ENCODE measurements at places on chromosomes 3 and 15.
A peak's percentile ranks its signal among the peaks of the same experiment; 100 is the strongest.

DNA sequence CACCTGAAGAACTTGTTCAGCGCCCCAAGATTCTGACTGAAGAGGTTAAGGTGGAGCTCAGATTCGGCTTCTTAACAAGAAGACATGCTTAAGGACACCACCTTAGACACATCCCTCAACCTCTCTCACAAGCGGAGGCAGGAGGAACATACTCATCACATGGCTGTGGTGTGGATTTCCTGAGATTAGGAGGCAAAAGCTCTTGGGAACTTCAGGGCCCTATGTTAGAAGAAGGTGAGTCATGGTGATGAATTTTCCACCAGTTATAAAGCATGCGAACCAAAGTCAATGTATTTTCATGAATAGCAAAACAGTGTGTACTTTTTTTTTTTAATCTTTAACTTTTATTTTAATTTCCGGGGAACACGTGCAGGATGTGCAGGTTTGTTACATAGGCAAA is 212.2 kb upstream of the SUCLG2 start:
- DNase-seq: no peak

- DNase-seq: no peak
Measured at GRCh38 chr3:55091381-55092225, 163.7 kb upstream of the LRTM1 start.

DNA sequence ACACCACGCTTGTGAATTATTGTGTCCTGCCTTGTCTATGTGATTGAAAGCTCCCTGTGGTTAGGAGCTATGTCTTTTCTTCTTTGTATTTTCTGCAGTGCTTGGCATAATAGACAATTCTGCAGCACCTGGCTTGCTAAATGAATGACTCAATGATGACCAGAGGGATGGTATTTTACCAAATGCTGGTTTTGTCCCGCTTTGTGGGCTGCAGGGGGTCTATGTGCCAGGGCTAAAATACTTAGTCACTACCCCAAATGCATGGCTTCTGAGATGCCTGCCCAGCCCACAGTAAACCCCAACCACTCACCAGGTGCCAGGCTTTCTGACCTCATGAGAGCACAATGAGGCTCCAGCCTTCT is 50.9 kb downstream of the BOC start:
- no peak for DNase-seq

- no peak for DNase-seq
Measured at GRCh38 chr15:59244337-59244736, 37.7 kb downstream of the LDHAL6B start.

- DNase-seq: peak; percentile 81
Measured at GRCh38 chr15:76150971-76151598, 91.3 kb downstream of the TMEM266 start.

DNA sequence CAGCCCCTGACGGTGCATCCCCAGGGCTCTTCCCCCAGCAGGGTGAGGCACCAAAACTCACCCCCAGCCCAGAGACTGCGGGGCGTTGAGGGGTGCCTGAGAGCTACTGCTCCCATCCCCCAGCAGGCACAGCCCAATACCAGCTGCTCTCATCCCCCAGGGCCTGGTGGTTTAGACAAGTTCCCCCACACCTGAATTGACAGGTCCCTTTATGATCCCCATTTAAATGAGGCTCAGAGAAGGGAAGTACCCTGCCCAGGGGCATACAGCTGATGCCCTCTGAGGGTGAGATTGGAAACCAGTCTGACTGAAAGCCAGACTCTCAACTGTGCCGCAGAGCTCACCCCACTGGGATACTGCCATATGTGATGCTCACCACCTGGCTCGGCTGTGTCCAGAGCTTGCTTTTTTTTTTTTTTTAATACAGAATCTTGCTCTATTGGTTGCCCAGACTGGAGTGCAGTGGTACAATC is 20.1 kb downstream of the DUSP7 start:
- DNase-seq: no peak

DNA sequence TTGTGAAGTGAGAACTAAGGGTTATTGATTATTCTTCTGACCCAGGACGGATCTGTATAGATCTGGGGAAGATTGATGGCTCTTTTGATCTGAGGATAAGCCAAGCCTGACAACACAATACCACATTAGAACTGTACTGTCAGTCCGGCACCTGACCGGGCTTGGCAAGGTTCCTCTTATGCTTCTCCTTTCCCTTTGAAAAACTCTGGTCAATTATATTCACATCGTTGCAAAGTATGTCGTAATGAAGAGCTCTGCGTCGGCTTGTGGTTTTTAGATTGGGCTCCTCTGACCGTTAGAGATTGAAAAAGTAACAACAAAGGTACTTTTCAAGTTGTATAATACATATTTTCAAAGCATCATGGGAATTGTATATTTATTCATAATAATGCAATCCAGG is 389.8 kb downstream of the NR2F2 start:
- no peak for DNase-seq

GRCh38 chr3:40396406-40396805 is 9.4 kb downstream of the ENTPD3 start:
- no peak for DNase-seq

DNA sequence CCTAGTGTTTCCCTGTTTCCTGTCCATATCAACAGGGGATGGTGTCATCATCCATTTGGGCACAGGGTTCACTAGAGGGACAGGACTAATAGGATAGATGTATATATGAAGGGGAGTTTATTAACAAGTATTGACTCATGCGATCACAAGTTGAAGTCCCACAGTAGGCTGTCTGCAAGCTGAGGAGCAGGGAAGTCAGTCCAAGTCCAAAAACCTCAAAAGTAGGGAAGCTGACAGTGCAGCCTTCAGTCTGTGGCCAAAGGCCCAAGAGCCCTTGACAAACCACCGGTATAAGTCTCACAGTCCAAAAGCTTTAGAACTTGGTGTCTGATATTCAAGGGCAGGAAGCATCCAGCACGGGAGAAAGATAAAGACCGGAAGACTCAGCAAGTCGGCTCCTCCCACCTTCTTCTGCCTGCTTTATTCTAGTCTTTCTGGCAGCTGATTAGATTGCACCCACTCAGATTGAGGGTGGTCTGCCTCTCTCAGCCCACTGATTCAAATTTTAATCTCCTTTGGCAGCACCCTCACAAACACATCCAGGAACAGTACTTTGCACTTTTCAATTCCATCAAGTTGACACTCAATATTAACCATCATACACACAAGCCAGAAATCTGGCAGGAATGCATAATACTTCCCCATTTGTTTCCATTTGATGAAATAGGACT is 43.4 kb downstream of the CD200 start:
- no peak for DNase-seq

DNA sequence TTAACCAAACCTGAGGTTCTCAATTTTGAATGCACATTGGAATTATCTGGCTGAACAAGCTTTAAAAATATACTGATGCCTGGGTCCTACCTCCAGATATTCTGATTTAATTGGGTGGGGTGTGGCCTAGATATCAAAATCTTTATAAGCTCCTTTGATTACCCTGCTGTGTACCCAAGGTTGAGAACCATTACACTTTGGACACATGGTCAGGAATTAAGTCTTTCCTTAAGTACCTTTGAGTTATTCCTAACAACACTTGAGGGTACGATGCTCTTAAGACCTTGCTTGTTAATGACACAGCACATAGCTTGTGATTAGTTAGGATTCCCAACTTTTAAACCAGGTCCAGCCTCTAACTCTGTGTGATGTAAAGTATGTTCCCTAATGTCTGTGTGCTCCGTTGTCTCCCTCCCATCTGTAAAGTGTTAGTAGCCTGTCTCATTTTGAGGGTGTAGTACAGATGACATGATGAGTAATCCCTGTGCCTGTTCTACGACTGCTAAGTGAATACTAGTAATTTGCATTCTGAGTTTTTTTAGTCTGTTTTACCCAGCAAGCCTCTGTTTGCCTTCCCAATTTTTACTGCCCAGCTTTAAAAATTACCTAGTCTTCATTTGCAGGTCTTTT is 154.9 kb downstream of the KLHL25 start:
- no peak for DNase-seq

- no peak for DNase-seq
Measured at GRCh38 chr3:177905173-177906125, 630.8 kb upstream of the KCNMB2 start.

GRCh38 chr3:175857666-175858270 is 998.6 kb downstream of the NAALADL2 start:
- DNase-seq: no peak

- DNase-seq: no peak
Measured at GRCh38 chr15:23532024-23532423, 33.5 kb upstream of the MKRN3 start.

DNA sequence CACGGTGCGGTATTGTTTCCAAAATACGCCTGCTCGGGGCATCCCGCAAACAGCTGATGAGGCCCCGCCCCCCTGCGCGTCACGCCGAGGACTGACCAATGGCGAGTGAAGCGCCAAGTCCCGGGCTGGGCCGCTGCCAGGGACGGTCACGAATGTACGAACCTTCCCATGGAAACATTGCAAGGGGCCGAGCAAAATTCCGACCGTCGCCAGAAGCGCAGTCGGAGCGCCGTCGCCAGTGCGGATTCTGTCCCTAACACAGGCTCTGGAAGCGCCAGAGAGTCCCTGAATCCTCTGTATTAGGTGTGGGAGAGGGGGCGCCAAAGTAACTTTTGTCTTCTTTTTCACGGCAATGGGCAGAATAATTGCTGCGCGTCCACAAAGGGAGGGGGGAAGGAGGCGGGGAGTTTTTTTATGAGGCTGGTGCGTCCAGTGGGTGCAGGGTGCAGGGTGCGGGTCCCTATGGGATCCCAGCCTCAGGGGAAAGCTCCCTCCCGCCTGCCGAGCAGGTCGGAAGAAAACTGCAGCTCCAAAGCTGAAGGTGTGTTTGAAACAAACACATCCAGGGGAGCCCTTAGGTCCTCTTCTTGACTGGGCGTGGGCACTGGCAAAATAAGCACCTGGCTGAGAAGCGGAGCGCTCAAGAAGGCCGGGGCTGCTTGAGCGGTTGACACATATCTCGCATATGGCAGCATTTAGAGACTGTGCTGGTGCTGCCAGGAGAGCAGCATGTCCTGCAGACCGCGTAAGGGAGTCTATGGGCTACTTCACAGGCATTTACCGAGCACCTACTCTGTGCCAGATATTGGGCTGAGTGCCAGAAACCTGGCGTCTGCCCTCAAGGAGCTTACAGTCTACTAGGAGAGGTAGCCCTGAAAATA is at the start of gene BMF:
TSS of gene BMF (minus strand) at position 25 of the 881 bp plus-strand sequence. CDS start 2,793 bp downstream, outside the sequence.
- peak; percentile 99 for DNase-seq

GRCh38 chr3:117610156-117610555 is 900.6 kb downstream of the TUSC7 start:
- DNase-seq: no peak

DNA sequence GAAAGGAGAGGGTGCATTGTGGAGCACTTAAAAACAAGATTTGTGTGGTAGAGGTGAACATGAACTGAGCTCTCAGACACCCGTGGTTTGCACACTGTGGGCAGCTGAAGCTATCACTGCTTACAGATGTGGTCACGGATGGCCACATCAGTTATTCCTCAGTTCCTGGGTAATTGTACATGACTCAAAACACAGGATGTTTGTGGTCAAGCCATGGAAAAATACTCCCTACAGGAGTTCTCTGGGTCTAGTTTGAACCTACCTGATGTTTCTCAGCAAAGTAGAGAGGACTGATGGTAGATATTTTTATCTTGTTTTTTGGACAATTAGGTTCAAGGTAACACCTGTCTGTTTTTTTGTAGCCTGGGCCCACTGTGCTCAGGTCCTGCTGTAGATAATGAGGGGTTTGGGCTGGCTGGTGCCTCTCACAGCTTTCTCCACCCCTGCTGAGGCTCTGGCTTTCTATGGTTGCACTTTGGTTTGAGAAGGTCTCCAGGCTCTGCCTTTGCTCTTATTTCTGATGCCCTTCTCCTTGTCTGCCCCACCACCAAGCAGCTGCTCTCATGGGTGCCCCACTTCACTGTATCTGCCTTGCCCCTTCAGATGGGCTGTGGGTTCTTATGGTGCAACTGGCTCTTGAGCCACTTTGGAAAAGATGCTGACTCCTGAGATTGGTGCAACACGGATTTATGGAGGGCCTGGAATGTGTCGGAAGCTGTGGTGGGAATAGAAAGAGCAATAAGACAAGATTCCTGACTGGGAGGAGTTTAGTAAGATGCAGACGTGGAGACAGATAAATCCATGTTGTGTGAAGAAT is 40.1 kb downstream of the CDCP1 start:
- peak; percentile 50 for DNase-seq

- DNase-seq: no peak
Measured at GRCh38 chr3:151265166-151265565, 13.2 kb downstream of the P2RY14 start.

- DNase-seq: no peak
Measured at GRCh38 chr15:38691965-38692788, 127.6 kb upstream of the RASGRP1 start.

DNA sequence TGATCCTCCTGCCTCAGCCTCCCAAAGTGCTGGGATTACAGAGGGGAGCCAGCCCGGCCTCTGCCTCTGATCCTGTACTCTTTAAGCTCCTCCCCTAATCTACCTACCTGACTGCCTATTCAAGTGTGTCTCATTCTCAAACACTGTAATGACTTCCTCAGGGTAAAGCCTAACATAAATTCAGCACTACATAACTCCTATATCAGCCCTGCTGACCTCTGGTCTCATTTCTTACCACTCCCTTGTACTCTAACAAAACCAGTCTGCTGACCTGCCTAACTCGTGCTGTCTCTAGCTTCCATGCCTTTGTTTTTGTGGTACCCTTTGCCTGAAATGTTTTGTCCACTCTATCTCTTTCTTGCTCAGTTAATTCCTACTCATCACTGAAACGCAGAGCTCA is 172.1 kb upstream of the IL12A start:
- DNase-seq: no peak

GRCh38 chr15:41169781-41170180 is 53.7 kb upstream of the INO80 start:
- DNase-seq: no peak

GRCh38 chr3:134306320-134306719 is 55.7 kb upstream of the RYK start:
- DNase-seq: no peak

DNA sequence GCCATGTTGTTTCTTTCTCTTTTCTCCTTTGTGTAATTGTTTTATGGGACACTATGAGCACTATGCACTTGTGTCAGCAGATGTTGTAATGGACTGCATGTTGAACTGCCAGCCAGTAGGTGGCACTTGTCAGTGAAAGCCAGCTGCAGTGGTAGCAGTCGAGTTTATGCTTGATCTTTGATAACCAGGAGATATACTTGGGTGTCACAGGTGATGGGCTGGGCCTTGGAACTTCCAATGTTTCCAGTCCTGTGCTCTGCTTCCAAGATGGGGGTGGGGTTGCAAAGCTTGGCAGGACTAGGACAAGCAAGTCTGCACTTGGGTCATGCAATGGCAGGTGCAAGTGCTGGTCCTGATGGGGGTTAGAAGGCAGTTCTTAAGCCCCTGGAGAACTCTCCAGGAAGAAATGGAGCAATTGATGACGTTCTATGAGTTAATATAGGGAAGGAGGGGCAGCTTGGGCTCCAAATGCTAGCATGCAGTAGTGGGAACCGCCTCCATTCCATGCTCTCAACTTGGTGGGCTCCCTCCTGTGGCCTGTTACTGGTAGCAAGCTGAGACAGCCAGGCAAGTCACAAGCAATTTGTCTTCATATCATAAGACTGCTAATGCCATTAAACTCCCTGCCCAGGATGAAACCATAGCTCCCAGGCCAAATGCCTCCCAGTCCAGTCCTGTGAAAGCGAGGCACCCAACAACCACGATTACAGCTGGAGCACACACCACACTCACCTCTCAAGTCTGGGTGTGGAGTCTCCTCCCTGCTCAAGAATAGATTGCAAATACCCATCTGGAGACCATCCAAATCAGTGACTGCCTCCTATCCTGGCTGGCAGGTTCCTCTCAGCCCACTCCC is 287.2 kb downstream of the CGGBP1 start:
- peak; percentile 30 for DNase-seq

GRCh38 chr3:189058071-189058470 is 113.7 kb upstream of the TPRG1 start:
- no peak for DNase-seq

All from activated naive CD4-positive, alpha-beta T cell treated with anti-CD3 and anti-CD28 coated beads, Interleukin-2, amount 50 U/mL, for 16 hours (primary cell).